DMS153 (cell line): ENCODE measurements at places on chromosomes 2 and 18.
A peak's percentile ranks its signal among the peaks of the same experiment; 100 is the strongest.

- no peak for DNase-seq
Measured at GRCh38 chr2:127199223-127199622, 20.9 kb downstream of the CYP27C1 start.

- no peak for DNase-seq
Measured at GRCh38 chr2:20422402-20423271, 24.2 kb upstream of the RHOB start.

- peak; percentile 14 for DNase-seq
Measured at GRCh38 chr2:84055816-84056215, 403.3 kb downstream of the SUCLG1 start.

DNA sequence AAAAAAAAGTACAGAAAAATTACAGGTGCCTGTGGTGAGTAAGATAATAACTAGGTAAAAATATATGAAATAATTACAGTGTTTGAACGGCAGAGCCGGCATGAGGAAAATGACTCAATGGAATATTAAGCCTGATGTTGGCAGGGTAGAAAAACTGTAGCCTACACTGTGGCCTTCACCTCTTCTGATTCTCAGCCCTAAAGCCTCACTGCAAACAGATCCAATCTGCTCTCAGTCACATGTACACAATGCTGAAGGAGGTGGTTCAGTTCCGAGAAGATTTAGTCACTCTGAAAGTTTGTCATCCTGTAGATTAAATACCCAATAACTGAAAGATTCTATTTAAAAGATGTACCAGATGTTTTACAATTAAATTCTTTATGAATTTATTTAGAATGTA lies 66.9 kb upstream of the MAP3K20 start:
- no peak for DNase-seq

- no peak for DNase-seq
Measured at GRCh38 chr2:69387770-69388481, 899 bp upstream of the GFPT1 start.

DNA sequence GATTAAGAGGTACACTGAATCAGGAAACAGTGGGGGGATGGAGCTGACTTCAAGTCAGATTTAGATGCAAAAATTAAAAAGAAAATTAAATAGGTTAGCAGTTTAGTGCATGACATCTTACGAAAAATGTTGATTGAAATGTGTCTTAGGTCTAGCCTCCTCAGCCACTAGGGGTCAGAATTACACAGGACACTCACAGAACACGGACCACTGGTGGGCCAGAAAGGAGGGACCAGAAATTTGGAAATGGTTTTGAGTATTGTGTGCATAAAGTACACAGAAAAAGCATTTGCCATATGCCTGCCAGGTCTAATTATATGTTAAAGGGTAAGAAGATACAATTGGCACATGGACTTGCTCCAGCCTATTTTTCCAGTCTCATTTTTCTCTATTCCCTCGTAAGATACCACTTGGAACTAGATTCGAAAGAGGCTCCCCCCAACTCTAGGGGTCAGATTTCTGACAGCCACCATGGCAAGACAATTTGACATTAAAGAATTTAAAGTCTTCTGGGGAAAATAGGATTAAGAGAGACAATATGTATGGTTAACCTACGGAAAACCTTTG lies 550.2 kb upstream of the SETBP1 start:
- DNase-seq, result peak; percentile 2

- DNase-seq, result no peak
Measured at GRCh38 chr2:26526589-26526988, 48.7 kb upstream of the OTOF start.

- DNase-seq, result peak; percentile 18
Measured at GRCh38 chr2:238106698-238107524, 6.8 kb downstream of the ESPNL start.

- DNase-seq, result no peak
Measured at GRCh38 chr2:226208726-226209125, 590.9 kb downstream of the IRS1 start.

- no peak for DNase-seq
Measured at GRCh38 chr18:48939205-48940097, 11.3 kb downstream of the SMAD7 start.

GRCh38 chr2:195352581-195352980 lies 304.4 kb upstream of the SLC39A10 start:
- DNase-seq, result no peak

DNA sequence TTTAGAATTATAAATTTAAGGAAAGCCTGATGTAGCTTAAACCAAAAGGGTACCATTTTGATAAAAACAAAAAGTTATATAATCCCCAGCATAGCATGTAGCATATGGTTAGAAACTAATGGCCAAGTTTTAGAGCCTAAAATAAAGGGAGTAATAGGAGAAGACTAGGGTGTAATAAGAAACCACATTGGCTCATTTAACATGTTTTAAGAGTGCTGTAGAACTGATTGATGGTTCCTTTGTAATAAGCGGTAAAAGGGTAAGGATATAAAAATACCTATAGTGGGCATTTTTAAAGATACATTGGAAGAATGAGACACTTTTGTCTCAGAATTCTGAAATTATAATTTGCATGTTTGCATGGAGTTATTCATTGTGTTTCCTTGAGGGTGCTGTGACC lies 1.9 kb downstream of the PSMA8 start:
- DNase-seq, result no peak

- DNase-seq, result no peak
Measured at GRCh38 chr2:132953771-132954170, 283.8 kb upstream of the LYPD1 start.

DNA sequence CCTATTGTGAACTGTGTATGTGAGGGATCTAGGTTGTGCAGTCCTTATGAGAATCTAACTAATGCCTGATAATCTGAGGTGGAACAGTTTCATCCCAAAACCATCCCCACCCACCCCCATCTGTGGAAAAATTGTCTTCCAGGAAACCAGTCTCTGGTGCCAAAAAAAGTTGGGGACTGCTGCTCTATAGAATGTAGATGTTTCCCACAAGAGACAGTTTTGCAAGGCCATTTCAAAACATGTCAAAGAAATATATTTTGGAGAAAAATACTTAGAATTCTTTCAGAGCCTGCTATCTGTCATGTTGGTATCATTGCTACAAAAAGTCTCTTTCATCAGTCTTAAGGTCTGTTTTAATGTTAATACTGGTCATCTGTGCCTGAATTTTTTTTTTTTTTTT lies 4.1 kb upstream of the SLC39A10 start:
- DNase-seq, result no peak

DNA sequence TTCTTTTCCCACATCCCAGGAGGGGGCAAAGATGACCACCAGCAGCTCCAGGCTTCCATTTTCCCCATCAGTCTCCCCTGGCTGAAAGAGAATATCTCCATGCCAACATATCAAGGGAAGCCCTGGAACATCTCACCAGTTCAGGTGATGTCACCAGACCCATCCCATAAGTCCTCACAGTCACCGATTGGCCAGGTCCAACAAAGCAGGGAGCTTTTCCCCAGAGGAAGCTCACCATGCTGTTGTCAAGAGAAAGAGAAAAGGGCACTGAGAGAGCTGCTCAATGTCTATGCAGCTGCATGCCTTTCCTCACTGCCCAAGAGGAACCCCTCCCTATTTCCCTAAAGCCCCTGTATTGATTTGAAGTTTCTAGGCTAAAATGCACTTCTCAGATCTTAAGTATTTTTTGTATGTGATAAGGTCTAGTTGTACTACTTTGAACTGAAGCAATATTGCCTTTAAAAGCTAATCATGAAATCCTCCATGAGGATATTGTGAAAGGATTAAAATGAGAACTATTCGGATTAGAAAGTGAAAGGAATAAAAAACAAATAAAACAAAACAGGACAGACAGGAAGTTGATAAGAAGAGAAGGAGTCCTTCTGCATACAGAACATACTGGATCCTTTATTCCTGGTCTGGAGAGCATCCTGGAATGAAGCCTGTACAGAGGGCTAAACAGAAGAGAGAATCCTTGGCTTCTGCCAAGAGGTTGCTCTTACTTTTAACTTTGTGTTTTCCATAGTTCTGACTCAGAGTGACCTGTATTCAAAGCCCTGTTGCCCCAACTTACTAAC lies 45.2 kb upstream of the CTIF start:
- DNase-seq, result no peak

GRCh38 chr2:46862514-46862913 lies 53.1 kb downstream of the MCFD2 start:
- no peak for DNase-seq

- no peak for DNase-seq
Measured at GRCh38 chr2:156890529-156891148, 366.9 kb upstream of the GALNT5 start.

DNA sequence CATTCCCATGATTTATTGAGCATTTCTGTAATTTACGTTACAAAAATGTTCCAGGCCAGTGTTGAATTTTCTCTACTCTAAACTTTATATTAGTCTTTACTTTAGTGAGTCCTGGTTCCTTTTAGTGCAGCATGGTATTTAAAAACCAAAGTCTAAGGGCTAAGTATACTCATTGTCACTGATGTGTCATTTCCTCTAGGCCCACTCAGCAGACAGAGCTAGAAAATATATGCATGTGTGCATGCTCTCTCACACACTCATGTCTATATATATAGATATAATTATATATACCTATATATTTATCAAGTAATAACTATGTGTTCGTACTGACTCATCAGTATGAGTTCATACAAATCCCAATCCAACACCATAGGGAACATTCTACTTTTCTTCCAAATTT lies 132.5 kb upstream of the SLC8A1 start:
- DNase-seq, result no peak

- DNase-seq, result no peak
Measured at GRCh38 chr2:185108588-185108987, 510.3 kb downstream of the ZNF804A start.

GRCh38 chr2:75405000-75405399 lies 155.7 kb downstream of the EVA1A start:
- DNase-seq, result no peak

DNA sequence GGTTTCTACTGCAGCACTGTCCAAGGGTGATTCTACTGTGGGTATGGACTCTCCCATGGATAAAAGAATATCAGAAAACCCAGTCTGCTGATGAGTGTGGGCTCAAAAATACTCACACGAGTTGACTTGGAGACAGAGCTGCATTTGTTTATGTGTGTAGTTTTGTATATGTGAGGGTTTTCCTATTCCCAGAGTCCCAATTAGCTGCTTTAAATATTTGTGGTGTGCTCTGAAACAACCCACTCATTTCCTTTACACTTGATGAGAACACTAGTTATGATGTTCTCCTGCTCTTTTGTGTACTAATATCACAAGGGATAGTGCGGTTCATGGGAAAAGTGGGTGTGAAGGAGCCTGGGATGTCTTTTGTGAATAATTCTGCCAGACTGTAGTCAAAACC lies 337.3 kb downstream of the PLCL1 start:
- no peak for DNase-seq

DNA sequence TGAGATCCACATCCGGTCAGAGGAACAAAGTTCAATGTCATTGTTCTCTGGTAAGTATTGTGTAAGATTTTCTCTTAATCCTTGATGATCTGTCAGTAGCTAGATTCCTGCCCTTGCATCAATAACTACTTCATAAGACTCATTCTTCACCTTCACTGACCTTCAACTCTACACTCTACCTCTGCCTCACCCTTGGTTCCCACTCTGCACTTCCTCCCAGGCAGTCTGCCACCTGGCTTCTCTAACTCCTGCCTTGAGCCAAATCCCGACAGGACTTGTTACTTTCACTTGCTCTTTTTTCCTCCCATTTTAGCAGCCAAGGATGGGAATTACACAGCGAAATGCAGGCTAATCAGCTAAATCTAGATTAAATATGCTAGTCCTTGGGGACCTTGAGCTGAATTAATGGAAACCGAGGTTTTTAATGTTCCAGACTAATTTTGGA lies 190.7 kb downstream of the DLGAP1 start:
- no peak for DNase-seq

GRCh38 chr2:72103161-72103560 lies 44.5 kb downstream of the CYP26B1 start:
- no peak for DNase-seq

- DNase-seq, result no peak
Measured at GRCh38 chr2:7672027-7672684, 754.9 kb downstream of the RNF144A start.

DNA sequence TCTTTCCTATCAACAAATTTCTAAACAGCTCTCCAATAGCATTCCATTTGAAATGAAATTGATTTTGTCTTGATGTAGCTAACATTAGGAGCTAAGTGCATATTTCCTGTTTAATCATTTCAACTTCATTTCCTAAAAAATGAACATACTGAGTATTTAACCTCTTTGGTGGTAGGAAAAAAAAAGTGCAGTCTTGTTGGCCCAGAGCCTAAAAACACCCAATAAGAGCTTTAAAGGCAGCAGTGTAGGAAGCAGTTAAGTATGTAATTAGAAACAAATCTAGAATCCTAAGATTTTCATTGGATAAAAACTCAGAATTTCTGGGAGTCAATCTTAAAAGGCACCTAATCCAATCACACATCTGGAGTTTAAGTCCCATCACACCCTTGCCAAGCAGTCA lies 71.0 kb upstream of the RBMS1 start:
- no peak for DNase-seq

DNA sequence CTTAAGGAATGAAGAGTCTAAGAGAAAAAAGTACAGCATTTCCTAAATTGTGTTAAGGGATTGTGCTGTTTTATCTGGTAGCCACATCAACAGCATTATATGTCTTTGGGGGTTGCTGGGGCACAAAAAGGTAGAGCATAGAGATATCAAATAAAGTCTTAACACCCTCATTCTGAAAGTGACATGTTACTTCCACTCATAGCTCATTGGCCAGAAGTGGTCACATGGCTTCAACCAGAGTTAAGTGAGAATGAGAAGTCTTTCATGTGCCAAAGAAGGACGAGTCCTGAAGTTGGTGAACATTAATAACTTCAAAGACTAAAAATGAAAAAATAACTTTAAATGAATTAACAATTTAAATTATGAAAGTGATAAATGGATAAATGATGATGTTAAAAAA lies 175.7 kb upstream of the ZEB2 start:
- no peak for DNase-seq

- DNase-seq, result peak; percentile 14
Measured at GRCh38 chr2:126244937-126245336, 411.0 kb upstream of the GYPC start.

- no peak for DNase-seq
Measured at GRCh38 chr2:126655500-126656430, at the start of gene GYPC. Gene GYPC, plus strand, starts transcription at chr2:126656158. Its CDS starts 106 bp downstream, at chr2:126656264.

DNA sequence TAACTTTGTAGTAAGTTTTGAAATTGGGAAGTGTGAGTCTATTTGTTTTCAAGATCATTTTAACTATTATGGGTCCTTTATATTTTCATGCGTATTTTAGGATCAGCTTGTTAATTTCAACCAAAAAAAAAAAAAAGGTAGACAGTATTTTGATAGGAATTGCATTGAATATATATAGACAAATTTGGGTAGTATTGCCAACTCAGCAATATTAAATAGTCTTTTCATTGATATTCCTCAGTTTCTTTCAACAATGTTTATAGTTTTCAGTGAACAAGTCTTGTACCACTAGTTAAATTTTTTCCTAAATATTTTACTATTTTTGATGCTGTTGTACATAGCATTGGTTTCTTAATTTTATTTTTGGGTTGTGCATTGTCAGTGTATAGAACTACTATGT lies 149.9 kb downstream of the TAF4B start:
- DNase-seq, result no peak

- peak; percentile 24 for DNase-seq
Measured at GRCh38 chr2:182372661-182373060, 54.2 kb downstream of the PDE1A start.

- DNase-seq, result no peak
Measured at GRCh38 chr2:70145144-70145490, 45.7 kb downstream of the C2orf42 start.

- DNase-seq, result no peak
Measured at GRCh38 chr18:73669297-73669696, 478.3 kb downstream of the FBXO15 start.

GRCh38 chr2:152743002-152743401 lies 24.6 kb downstream of the ARL6IP6 start:
- DNase-seq, result no peak
